Effector CD4-positive, alpha-beta T cell (primary cell): ENCODE measurements at places on chromosomes 4 and X.

- DNase-seq = no peak
Measured at GRCh38 chrX:26651755-26652154, 435.8 kb downstream of the MAGEB5 start.

GRCh38 chrX:40090050-40090804 lies 7.5 kb downstream of the BCOR start:
- no peak for DNase-seq

- no peak for DNase-seq
Measured at GRCh38 chrX:2967998-2968909, 38.1 kb upstream of the ARSH start.

DNA sequence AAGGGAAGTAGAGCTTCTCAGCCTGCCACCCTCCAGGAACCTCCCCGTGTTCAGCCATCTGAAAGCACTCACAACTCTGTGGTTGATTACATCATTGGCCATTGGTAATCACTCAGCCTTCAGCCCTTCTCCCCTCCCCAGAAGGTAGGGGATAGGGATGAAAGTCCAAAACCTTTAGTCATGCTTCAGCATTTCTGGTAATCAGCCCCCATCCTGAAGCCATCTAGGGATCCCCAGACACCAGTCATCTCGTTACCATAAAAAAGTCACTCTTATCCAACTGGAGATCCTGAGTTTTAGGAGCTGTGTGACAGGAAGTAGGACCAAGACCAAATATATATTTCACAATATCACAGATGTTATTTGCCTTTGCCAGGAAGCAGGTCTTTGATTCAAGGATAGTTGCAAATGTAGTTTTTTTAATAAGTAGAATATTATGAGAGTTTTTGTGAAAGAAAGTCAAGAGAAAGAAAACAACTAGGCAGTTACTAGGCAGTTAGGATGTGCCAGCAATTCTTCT lies 364.6 kb upstream of the NOCT start:
- DNase-seq = no peak

DNA sequence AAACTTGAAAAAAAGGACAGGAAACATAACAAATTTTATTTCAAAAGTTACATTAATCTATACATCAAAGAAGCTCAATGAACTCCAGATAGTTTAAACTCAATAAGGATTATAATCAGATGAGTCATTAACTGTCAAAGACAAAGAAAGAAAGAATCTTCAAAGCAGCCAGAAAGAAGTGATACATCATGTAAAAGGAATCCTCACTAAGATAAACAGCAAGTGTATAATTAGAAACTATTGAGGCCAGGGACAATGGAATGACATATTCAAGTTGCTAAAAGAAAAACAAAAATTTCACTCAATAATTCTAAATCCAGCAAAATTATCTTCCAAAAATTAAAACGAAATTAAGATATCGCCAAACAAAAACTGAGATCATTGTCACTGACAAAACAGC lies 161.6 kb upstream of the NWD2 start:
- DNase-seq = no peak

DNA sequence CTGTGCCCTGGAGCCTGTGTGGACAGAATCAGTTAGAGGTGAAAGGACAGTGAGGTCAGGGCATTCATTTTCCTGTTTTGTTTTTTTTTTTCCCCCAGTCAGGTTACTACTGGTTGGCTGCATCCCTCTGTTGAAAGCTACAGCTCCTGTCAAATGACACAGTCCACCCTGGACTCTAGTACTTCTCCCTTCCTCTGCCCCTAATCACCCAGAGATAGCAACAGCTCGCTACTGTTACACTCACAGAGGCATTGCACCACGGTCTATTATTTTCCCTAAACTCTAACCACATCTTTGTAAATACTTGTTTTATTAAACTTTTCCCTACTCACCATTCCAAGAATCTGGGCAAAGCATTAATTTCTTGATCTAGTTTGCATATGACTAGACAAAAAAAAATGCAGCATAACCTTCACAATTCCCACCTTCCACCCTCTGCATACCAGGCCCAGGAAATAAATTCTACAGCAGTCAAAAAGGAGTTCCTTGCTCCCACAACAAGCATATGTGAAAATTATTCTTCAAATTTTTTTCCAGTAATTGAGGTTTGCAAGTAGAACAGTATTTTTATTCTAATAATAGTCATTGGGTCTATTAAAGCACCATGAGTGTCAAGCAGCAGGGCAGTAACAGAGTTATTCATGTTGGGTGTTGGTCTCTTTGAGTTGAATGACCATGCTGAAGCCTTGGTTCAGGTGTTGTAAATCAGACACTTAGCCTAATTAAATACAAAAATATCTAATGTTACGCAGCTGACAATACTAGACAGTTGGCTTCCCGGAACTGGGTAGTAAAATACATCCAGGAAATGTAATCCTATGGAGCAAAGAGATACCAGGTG lies 329.2 kb downstream of the INPP4B start:
- no peak for DNase-seq

- DNase-seq = no peak
Measured at GRCh38 chr4:3226944-3227343, 22.0 kb upstream of the MSANTD1 start.

GRCh38 chr4:26819026-26819425 lies 41.6 kb upstream of the STIM2 start:
- no peak for DNase-seq
